ENCODE measurements at places on chromosomes 7 and 10. TPM values are rescaled to one million over a fixed set of nuclear protein-coding genes. Genes with fewer than 3 reads are reported as not detected.
A peak's percentile ranks its signal among the peaks of the same experiment; 100 is the strongest.

DNA sequence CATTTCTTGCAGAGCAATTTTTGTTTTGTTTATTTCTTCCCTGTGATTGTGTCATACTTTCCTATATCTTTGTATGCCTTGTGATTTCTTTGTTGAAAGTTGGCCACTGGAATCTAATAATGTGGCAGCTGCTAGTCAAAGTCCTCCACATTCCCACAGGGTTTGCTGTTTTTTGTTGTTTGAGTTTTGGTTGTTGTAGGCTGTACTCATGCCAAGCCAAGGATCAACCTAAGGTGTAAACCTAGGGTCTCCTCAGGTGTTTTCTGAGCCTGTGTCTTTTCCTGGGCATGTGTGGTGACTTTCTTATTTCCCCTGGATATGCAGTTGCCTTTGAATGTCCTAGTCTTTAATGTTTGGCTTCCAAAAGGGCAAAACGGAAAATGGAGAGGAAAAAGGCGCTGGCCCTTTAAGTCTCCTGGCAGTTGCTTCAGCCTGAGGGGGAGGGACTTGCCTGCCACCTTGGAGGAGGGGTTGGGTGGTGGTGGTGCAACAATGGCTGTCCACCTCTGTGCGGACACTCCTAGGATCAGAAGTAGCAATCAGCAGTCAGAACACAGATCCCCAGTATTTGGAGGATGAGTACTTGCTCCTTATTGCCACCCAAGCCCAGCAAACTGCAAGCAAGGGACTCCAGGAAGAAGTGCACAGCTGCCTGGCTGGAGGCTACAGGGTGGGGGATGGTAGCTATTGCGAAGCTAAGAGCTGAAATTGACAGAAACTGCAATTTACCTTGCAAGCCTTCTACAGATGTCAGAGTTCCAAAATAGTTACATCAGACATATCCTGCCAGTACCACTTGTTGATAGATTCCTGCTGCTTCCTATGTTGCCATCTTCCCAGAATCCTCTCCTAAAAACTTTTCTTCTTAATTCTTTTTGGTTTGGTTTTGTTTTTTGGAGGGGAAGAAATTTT is 5.6 kb upstream of the ZNF518A start:
- peak; percentile 46 for DNase-seq

- DNase-seq: no peak
Measured at GRCh38 chr10:86162036-86162435, 204.6 kb downstream of the GRID1 start.

DNA sequence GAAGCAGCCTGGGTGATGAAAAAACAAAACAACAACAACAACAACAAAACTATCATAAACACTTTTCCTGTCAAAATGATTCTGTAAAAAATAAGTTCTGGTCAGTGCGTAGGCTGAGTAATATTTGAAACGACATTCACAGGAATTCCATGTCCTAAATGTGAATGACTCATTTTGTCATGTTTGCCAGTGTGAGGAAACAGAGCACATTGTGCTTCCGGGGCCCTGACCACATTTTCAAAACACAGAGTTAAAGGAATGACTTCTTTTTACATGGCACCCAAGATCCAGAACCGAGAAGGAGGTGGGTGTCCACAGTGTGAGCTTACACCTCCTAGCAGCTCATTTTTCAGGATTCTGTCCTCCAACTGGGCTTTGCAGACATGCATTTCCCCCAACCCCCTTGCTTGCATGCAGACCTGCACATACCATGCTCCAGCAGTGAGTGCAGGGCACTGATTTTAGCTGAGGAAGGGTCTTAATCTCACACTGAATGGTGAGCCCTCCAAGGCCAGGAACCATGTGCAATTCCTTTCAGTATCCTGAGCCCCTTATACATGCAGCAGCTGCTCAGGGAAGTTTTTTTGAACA is 3.0 kb downstream of the CLRN3 start:
- peak; percentile 79 for DNase-seq

DNA sequence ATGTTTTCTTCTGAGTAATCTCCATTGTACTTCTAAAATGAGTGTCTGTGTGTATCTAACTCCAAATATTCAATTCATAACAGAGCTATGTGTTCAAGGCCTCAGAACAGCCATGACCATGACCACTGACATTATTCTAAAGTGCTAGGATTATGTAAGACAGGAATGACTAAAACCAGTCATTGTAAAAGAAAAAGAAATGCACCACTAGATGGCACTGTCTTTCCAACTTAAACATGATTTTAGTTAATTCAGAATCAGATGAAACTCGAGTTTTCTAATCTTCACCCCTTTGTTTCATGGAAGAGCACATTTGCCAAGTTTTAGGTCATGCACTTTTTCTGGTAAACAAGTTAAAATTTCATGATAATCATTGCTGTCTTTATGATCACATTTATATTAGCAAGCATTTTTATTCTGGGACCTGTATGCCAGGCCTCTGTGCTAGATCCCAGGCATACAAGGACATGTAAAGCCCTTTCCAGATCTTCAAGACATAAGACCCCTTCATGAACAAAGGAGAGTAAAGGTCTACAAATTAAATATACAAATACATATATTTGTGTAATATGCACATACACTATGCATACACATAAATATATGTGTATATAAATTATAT is 26.1 kb upstream of the RSU1 start:
- DNase-seq: peak; percentile 82

DNA sequence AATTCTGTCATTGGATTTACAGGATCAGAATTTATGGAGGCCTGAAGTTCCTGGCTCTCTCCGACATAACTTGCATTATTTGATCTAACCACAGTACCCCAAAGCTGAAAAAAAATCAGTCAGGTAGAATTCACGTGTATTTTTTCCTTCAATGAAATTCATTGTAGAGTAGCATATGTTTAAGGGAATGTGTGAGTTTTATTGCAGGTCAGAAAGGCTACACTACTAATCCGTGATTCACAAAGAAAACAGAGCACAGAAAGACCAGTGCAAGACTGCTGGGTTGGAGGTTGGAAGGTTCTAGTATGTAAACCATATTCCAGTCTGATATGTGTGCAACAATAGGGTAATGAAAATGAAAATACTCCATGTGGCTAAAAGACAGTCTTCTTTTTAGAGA is 247.0 kb upstream of the FERD3L start:
- DNase-seq: peak; percentile 74

DNA sequence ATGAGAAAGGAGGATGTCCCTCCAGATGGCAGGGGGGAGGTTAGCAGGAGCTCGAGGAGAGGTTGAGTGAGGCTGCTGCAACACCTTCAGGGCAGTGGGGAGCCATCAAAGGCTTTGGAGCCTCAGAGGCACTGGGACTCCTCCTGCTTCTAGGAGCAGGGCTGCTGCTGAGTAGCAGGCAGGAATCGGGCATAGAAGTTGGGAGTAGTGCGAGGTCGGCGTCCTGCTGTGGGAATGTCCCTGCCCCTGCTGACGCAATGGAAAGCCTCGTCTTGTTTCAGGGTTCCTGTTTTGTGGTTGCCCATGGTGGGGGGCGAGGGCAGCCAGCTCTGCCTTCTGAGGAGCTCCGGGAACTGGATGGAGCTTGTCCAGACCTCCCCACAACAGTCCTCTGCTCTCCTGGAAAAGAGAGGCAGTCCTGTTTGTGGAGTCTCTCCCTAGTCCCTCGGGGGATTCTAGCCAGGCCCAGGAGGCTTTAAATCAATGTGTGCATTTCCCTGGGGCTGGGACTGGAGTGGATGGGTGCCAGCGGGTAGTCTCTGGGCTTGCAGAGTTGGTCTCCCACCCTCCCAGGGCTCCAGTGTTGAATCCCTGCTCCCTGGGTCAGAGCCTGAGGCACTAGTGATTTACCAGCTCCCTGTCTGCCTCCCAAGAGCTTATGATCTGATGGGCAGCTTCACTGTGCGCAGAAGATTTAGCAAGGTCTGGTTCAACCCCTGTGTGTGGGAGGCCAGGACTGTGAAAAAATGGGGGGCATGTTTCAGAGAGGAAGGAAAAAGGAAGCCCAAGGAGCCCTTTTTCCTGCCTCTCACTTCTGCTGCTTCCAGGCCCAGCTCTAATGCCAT is 98.7 kb upstream of the PPIF start:
- peak; percentile 80 for DNase-seq

DNA sequence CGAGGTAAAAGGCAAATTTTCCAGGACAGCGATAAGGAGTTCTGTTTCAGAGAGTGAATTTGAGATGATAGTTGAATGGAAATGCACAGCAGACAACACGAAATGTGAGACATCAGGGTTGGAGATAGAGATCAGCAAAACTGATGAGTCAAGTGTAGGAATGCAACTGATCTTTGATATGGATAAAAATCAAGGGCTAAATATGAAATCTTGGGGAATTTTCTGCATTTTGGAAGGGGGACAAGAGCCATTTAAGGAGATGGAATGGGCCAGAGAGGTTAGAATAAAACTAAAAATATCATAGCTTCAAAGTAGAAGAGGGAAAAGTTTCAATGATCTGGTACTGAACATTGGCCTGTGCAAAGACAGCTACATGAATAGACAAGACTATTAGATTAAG is 11.5 kb downstream of the CISD1 start:
- DNase-seq: peak; percentile 40

DNA sequence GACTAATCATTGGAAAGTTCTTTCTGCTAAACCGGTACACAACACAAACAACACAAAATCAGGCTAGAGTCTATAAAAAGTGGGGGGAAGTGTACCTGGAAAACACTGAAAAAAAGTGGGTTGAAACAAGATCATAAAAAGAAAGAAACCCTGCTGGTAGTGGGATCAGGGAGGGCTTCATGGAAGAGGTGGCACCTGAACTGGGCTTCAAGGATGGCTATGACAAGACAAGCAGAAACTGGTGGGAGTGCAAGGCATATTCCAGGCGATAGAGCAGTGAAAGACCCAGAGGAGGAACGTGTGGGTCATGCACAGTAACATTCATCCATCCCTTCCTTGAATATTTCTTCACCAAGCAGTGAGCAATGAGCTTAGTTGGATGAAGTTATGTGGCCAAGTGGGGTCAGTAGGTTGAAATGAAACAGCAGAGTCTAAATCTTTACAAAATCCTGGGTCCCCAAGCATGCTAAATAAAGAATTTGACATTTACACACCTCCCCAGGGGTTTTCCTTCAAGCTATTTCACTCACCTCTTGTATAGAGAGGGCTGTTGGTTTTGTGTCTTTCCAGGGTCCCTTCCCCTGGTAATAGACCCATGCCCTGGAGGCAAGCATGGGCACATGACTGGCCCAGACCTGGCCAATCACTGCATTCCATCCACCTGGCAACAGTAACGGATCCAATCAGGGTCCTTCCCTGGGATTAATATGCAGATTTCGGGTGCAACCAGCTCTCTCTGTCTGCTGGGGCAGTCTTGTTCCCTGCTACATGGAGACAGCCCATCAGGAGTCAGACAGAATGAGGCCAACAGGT is 38.2 kb downstream of the SPOCK2 start:
- DNase-seq: no peak

DNA sequence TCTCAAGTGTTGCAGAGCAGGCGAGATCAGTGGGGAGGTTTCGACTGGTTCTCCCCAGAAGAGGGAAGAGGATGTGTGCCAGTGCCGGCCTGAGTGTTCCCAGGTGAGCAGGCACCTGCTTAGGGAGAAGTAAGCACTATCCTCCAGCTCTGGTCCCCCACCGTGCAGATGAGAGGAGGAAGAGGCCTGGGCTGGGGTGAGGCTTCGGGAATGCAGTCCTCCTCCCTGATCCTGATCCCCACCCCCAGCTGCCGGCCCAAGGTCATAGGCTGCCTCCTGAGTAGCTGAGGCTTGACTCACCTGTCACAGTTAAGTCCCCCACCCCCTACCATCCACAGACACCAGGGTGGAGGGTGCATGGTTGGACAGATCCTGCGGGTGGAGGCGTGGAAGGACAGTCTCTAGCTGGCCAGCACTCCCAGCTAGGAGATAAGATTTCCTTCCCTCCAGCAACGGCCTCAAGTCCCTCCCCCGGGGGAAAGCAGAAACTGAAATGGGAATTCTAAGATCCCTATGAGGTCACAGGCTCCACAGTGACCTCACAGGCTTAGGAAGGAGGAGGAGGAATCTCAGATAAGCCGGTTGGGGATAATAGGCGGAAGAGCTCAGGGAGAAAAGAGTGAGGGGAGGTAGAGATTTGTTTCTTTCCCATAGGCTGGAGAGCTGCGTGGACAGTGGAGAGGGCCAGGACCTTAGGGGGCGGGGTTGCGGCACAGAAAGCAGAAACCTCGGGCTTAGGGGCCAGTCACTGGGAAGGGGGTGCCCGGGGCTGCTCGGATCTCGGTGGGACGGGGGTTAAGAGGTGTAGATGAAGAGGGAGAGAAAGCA is 1.0 kb downstream of the LRCH4 start:
- peak; percentile 95 for DNase-seq

GRCh38 chr10:24568042-24568441 is 155.6 kb downstream of the ARHGAP21 start:
- DNase-seq: no peak

DNA sequence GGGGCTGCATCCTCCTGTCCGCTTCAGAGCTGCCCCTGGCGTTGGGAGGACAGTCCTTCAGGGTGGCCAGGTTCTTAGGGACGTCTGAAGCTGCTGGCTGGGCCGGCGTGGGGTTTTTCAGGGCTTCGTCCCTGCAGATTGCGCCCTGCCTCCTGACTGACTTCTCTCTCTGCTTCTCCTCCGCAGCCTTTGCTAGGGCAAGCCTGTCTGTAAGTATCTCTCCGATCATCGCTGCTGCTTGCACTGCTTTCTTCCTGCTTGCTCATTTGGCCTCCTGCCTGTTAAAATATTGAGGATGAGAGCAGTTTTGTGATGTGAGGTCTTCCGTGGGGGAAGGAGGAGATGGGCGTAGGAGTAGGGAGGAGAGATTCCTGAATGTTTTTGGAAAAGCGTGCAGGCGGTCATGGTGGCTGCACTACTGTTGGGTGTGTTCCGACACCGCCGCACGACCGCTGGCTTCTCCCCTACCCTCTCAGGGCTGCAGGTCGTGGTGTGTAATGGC is 25.3 kb downstream of the PFKFB3 start:
- peak; percentile 71 for DNase-seq

- no peak for DNase-seq
Measured at GRCh38 chr7:81299711-81300110, 380.9 kb upstream of the SEMA3C start.

DNA sequence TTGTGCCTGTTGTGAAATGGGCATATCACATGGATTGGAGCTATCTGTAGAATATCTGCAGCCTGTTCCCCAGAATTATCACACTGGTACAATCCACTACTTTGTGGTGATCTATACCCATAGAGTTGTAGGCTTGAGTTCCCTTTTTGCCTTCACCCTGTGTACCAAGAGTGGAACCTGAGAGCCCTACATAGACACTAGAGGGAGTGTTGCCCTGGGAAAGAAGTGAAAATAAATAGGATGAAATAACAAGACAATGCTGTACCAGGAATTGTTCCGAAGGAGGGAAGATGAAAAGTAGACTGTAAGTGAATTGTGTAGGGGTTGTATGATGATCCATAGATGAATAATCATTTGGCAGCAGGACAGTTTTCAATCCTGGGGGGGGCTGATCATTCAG is 9.0 kb downstream of the SORCS3 start:
- no peak for DNase-seq

DNA sequence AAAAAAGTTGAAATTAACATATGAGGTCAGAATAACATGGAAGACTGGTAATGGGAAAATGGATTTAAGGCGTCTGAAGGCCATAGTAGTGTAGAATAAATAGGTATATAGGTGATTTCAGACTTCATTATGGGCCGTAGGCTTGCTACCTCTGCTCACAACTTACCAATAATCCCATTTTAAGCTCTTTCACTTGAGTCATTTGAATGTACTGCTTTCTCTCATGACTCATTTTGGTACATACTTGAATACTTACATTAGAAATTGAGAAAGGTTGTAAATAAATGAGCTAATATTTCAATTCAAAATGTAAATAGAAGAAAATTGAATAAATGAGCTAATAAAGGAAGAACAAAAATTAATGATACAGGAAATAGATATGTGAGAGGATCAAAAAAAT is 42.2 kb upstream of the NEUROD6 start:
- no peak for DNase-seq

Gene MUC3A
- not detected for total RNA-seq

Gene RET
- 0.43 TPM for total RNA-seq

Gene ANKRD16
- 9.3 TPM for total RNA-seq

Gene ZSCAN21
- total RNA-seq: 11.7 TPM

Data from fibroblast of villous mesenchyme (primary cell).